ENCODE measurements at places on chromosomes 11 and 22.

- H3K4me1 ChIP-seq, result no peaks in the 10 kb centered on the region
- H3K4me3 ChIP-seq, result no peak overlapping the region
- no peaks in the 10 kb centered on the region for H3K36me3 ChIP-seq
- no peak overlapping the region for H3K27ac ChIP-seq
- no peaks in the 10 kb centered on the region for H3K27me3 ChIP-seq
- DNase-seq, result no peak
These were observed 20.2 kb upstream of the CHKA start for GRCh38 chr11:68141246-68142027.

- DNase-seq, result no peak
- no peak overlapping the region for H3K4me3 ChIP-seq
- no peaks in the 10 kb centered on the region for H3K36me3 ChIP-seq
- H3K4me1 ChIP-seq, result peaks cover 8% of the 10 kb centered on the region
- no peaks in the 10 kb centered on the region for H3K27me3 ChIP-seq
These were observed 48.1 kb upstream of the DAGLA start for GRCh38 chr11:61632096-61632495.

DNA sequence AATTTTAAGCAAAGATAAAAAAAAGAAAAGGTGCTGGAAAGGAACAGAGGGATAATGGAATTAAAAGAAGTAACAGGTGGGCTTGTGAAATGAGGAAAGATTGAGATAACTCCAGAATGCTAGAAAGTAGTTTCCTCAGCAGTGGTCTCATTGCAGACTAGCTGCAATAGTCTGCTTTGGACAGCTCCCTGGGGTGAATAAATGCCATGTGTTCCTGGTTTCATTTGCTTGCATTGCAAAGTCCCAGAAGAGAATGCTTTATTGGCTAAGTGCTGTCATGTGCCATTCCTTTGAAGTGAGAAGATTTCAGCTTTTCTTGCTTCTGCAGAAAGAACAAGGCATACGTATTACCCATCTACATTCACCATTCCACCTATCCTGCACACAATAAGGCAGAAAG is 478.8 kb upstream of the RAG2 start:
- no peaks in the 10 kb centered on the region for H3K36me3 ChIP-seq
- no peaks in the 10 kb centered on the region for H3K27me3 ChIP-seq
- no peak overlapping the region for H3K27ac ChIP-seq
- no peak overlapping the region for H3K4me3 ChIP-seq

DNA sequence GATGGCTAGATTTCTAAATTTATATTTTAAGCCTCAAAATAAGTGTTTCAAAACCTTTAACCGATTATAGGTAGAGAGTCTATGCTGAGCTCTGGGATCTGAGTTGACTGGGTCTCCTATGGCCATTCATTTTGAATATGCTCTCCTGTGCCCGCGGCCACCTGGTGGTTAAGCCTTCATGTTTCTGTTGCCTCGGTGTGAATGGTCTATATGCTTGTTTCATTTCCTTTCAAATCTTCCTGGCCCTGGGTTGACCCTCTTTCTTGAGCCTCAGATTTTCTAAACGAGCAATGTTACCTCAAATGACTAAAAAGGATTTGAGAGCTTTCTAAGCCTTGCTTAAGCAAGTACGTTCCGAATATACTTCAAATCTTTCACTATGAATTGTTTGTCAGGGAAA is 789.4 kb upstream of the KIRREL3 start:
- H3K27me3 ChIP-seq, result peaks cover 29% of the 10 kb centered on the region
- no peaks in the 10 kb centered on the region for H3K36me3 ChIP-seq
- peak; percentile 28 for DNase-seq
- H3K4me1 ChIP-seq, result no peaks in the 10 kb centered on the region
- no peak overlapping the region for H3K27ac ChIP-seq

DNA sequence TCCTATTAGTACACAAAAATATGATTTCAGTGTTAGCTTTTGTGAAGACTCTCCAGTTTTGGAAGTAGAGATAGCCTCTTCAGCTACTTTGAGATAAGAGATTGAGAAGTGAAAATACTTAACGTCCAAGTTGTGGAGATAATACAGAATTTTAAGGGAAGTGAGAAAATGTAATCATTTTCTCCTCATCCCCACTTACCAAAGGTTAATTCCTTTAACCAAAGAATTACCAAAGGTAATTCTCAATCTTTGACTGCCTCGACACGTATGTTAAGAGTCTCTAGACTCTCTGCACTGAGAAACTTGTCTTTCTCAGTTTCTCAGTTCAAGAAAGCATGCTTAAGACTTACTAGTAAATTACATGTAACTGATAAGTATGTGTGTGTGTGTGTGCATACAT is 15.3 kb downstream of the C11orf54 start:
- no peak for DNase-seq
- no peaks in the 10 kb centered on the region for H3K4me1 ChIP-seq
- peaks cover 13% of the 10 kb centered on the region for H3K36me3 ChIP-seq

GRCh38 chr11:73171436-73172161 is 29.5 kb upstream of the FCHSD2 start:
- H3K4me3 ChIP-seq, result no peak overlapping the region
- H3K27me3 ChIP-seq, result no peaks in the 10 kb centered on the region
- H3K36me3 ChIP-seq, result no peaks in the 10 kb centered on the region
- DNase-seq, result no peak
- no peaks in the 10 kb centered on the region for H3K4me1 ChIP-seq

GRCh38 chr11:76313913-76314740 is 66.8 kb downstream of the THAP12 start:
- no peak overlapping the region for H3K4me3 ChIP-seq
- H3K36me3 ChIP-seq, result no peaks in the 10 kb centered on the region

Data from A673 (cell line).